CD4-positive, CD25-positive, alpha-beta regulatory T cell (primary cell): ENCODE measurements at places on chromosomes 3 and 15.

GRCh38 chr15:36550650-36551049 is 28.8 kb upstream of the CDIN1 start:
- no peak for DNase-seq

GRCh38 chr15:45719490-45719889 is 84.7 kb downstream of the SQOR start:
- DNase-seq, result no peak

DNA sequence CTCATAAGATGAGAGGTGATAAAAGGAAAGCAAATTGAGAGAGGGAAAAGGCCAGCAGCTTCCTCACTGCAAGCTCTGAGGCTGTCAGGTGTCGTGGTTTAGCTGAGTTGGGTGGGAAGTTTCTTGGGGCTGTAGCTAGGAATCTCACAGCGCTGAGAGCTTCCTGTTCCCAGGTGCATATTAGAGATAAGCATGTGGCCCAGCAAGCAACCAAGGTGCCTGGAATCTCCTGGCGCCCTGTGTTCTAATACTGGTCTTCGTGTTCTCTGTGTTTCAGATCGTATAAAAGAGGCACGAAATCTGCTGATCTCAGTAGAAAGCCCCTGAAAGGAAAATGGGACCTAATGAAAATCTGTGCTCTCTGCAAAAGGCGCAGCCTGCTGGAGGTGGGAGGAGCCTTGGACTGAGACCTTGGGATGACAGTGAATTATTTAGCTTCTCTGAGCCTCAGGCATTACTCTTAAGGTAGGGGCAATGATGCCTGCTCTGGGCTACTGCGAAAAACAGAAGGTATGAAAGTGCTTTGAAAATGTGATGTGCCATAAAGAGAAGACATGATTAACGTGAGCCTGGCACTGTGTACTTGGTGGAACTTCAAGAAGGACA is 499.9 kb downstream of the TBL1XR1 start:
- no peak for DNase-seq

- no peak for DNase-seq
Observed at GRCh38 chr3:158121295-158121694, 11.4 kb downstream of the RSRC1 start.

- no peak for DNase-seq
Observed at GRCh38 chr3:184240384-184241140, 8.2 kb downstream of the ALG3 start.
